ENCODE measurements at places on chromosomes 1 and 21.

DNA sequence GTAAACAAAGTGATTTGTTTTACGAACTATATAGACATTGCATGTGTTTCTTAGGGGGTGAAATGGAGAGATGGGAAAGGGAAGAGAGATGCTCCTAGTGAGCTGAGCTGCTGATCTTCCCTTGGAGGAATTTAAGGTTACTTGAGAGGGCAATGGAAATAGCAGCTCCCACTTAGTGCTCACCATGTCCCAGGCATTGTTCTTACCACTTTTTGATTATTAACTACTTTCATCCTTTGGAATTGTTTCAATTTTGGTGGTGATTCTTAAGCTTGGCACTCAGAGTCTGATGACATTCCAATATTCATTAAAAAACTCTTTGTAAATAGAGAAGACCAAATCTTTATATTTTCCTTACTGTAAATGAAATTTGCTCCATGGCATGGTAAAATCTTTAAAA lies 124.9 kb downstream of the ITSN1 start:
- DNase-seq, result no peak

DNA sequence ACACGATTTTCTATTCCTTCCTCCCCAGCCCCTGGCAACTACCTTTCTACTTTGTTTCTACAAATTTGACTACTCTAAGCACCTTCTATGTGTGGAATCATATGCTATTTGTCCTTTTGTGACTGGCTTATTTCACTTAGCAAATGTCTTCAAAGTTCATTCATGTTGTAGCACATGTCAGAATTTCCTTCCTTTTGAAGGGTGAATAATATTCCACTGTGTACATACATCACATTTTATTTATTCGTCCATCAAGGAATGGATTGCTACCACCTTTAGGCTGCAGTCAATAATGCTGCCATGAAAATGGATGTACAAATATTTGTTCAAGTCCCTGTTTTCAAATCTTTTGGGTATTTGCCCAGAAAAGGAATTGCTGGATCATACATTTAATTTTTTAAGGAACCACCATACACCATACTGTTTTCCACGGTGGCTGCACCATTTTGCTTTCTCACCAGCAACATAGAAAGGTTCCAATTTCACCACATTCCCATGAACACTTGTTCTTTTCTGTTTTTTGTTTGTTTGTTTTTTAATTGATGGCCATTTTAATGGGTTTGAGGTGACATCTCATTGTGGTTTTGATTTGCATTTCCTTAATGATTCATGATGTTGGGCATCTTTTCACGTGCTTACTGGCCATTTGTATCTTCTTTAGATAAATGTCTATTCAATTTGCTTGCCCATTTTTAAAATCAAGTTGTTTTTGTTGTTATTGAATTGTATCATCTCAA lies 3.3 kb upstream of the PDZK1 start:
- no peak for DNase-seq

DNA sequence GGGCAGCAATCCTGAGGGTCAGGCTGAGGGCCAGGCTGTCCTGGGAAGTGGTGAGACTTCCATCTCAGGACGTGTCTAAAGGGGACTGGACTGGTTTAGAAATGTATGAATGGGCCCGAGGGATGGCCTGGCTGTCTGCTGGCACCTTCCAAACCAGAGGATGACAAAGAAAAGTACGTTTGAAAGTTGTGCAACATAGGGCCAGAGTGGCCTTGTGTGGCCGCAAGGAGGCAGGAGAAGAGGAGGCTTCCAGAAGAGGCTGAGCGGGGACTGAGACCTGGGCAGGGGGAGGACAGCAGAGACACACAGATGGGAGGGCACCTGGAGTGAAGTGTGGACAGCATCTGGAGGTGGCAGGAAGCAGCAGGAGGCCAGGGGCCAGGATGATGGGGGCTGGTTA lies 2.6 kb upstream of the SYTL1 start:
- no peak for DNase-seq

GRCh38 chr1:89584781-89585180 lies 48.1 kb upstream of the LRRC8C start:
- DNase-seq, result no peak

- DNase-seq, result no peak
Measured at GRCh38 chr1:175297291-175297690, 104.7 kb upstream of the KIAA0040 start.

- no peak for DNase-seq
Measured at GRCh38 chr1:46406881-46407608, 12.9 kb downstream of the FAAH start.

GRCh38 chr1:26546375-26546774 lies 16.8 kb downstream of the RPS6KA1 start:
- no peak for DNase-seq

- no peak for DNase-seq
Measured at GRCh38 chr1:41891199-41891896, 27.4 kb downstream of the HIVEP3 start.

DNA sequence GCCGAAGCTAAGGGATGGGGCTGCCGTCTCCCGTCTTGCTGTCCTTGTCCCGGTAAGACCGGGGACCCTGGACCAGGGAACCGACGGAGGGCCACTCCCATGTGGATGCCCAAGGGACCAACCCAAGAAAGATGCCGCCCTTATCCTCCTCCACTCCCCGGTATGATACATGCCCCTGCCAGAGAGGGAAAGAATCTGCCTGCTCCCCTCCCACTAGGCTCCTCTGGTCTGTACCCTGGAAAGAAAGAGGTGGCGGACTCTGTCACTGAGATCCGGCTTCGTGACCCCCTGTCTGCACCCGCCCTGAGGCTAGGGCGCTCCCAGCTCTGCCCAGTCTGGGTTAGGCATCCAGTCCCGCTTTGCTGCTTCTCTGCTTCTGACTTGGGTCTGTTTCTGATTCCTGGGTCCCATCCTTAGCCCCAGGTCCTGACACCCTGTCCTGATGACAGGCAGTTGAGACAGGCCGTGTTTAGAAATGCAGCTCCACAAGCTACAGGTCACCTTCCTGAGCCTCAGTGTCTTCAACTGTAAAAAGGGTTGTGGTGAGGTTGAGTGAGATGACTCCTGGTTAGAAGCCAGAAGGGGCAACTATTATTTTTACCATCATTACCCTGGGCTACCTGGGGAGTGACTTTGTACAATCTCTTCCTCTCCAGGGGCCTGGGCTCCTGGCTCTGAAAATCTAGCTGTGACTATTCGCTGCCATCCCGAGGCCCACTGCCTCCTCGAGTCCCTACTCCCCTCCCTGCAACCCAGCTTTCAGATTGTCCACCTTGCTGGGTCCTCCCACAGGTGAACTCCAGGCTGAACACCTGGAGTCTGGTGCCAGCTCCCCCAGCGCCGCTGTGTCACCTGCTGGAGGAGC lies 3.7 kb downstream of the MATN1 start:
- DNase-seq, result no peak

DNA sequence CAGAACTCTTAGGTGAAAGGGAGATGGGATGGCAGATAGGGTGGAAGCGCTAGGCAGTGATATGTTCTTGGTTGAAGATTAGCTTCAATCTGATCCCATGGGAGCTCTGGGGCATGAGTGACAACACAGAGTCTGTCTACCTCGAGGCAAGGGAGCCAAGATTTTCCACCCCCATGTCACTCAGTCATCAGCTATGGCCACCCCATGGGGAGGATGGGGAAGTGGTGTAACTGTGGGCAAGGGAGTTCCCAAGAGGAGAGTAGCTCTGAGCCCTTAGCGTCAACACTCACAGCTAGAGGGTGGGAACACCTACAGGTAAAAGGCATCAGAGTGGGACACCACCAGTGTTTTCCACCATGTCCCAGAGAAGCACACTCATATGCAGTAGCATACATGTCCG lies 30.3 kb upstream of the C1QA start:
- no peak for DNase-seq

DNA sequence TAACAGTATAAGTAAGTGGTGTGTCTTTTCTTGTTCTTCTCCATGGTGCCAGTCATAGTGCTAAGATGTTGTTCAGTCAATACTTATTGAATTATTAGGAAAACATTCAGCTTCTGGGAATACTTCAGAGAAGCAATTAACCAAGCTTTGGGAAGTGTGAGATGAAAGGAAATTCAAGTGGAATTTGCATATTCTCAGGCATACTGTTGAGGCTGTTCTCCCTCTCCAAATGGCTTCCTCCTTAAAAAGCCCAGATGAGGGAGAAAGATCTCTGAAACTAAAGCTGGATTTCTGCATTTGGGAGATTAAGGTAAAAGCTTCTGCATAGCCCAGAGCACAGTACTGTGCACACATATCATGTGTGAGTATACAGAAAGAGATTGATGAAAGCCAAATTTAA lies 73.4 kb downstream of the MACF1 start:
- DNase-seq, result no peak

GRCh38 chr1:221264848-221265247 lies 385.6 kb downstream of the HLX start:
- no peak for DNase-seq

- DNase-seq, result peak; percentile 6
Measured at GRCh38 chr1:160951443-160952128, 3.0 kb downstream of the ITLN2 start.

GRCh38 chr1:196295766-196296165 lies 312.5 kb downstream of the KCNT2 start:
- DNase-seq, result no peak

GRCh38 chr1:25729790-25730644 lies 70.0 kb upstream of the SELENON start:
- DNase-seq, result no peak

GRCh38 chr1:184418652-184419349 lies 32.0 kb downstream of the C1orf21 start:
- DNase-seq, result no peak

DNA sequence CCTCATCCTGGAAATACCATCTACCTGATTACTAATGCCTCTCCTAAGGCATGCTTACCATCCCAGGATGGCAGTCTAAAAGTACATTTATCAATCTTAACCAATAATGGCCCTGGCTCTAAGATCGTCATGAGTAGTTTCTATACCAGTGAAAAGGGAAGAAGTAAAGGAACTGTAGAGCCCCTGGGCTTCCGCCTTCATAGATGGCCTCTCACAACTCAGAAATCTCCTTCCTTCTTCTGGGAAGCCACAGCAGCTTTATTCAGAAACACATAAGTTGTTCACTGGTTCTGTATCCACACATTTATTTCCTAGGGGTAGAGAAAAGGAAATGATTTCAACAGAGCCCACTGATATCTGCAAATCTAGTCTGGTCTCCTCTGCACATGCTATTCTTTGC lies 41.0 kb upstream of the CD5L start:
- DNase-seq, result peak; percentile 33

DNA sequence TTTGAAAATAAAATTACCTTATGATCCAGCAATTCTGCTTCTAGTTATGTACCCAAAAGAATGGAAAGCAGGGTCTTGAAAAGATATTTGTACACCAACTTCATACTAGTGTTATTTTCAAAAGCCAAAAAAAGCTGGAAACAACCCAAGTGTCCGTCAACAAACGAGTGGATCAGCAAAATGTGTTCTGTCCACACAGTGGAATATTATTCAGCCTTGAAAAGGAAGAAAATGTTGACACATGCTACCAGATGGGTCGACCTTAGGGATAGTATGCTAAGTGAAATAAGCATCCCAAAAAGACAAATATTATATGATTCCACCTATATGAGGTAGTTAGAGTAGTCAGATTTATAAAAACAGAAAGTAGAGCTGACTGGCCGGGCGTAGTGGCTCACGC lies 65.3 kb downstream of the KAZN start:
- no peak for DNase-seq

DNA sequence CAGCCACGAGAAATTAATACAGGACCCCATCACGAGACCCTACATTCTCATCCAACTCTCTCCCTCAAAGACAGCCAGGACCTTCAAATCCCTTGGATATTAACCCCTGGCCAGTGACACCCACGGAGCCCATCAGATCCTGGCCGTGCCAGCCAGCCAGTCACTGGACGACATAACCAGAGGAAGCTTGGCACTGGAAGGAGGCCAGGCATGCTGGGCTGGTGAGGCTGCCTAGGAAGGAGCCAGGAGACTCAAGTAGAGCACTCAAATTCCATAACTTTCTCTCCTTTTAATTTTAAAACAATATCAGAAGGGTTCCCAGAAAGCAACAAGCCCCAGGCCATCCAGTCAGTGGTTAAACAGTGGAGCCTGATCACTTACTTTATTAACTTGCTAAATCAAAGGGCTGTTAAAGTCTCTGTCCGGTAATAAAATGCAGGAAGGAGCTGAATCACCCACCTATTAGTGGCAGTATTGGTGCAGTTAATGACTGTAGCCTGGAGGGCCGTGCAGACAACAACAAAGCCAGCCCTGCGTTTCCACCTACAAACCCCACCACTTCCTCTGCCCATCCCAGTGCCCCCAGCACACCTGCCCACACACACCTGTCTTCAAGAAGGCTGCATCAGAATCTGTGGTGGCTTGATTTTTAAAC lies 78.0 kb downstream of the HIVEP3 start:
- no peak for DNase-seq

DNA sequence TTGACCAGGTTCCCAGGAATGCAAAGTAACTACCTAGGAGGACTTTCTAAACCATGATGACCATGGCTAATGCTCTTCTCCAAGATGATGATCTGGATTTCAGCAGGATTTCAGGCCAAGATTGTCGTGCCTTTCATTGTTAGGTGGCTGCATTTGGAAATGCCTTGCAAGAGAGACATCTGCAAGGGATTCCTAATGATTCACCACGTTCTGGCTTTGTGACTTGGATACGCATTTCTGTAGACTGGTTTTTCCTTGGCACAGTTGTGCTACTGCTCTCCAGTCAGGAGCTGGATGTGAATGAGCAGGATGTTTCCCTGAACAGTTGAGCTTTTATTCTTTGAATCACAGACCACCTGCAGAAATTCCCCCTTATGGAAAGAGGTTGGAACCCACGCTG lies 212.4 kb downstream of the BACH1 start:
- no peak for DNase-seq

- DNase-seq, result no peak
Measured at GRCh38 chr1:116106646-116107045, 4.6 kb upstream of the MAB21L3 start.

- DNase-seq, result no peak
Measured at GRCh38 chr1:38274974-38275373, 228.4 kb upstream of the POU3F1 start.

DNA sequence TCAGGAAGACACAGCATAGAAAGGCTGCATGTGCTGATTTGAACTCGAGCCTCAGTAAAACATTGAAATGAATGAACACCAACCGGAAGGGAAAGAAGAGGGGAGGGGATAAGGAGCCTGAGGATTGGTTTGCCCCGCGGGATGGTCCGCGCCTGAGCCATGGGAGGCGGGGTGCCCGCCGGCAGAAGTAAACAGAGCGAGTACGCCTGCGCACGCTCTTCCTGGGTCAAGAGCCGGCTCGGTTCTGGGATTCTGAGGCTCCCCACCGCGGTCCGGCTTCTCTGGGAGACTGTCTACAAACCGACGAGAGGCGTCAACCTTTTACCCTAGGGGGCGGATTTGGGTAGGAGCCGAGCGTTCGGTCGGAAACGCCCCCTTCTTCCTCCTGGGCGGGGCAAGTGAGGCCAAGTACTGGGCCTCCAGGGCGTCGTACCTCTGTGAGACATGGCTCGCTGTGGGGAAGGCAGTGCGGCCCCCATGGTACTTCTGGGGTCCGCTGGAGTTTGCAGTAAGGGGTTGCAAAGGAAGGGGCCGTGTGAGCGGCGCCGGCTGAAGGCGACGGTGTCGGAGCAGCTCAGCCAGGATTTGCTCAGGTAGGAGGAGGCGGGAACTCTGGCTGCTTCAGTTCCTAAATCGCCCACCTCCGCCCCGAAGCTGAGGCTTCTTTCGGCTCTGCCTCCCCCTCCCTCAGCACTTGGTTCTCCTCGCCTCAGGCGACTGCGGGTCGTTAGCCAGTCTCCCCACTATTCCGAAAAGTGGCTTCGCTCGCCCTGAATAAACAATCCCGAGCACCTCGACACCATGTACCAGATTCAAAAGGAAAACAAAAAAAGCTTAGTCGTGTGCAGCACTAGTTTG lies at the start of gene BTBD8:
Gene BTBD8 (plus strand): TSS at position 218 of the 858 bp plus-strand sequence. CDS start 227 bp downstream, at position 445.
- DNase-seq, result no peak

Data from GF-D8 (cell line).